ENCODE measurements at places on chromosomes 7 and 10.

GRCh38 chr7:121510858-121511482 is 114.9 kb upstream of the FAM3C start:
- no peak for DNase-seq

DNA sequence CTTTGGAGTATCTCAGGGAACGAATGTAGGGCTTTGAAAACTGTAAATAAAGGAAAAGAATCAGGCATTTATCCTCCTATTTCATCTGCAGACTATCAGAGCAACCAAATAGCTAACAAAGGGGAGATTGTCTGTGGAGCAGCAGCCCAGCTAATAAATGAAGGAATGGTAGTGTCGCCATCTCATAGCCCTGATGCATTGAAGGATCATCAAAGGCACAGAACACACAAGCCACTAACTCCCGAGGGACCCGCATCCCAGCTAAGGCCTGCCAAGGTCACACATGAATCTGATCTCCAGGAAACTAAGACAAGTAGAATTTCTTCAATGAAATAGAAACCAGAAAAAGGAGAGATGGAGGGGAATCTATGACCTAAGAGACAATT is 38.2 kb downstream of the CALML5 start:
- DNase-seq = no peak

DNA sequence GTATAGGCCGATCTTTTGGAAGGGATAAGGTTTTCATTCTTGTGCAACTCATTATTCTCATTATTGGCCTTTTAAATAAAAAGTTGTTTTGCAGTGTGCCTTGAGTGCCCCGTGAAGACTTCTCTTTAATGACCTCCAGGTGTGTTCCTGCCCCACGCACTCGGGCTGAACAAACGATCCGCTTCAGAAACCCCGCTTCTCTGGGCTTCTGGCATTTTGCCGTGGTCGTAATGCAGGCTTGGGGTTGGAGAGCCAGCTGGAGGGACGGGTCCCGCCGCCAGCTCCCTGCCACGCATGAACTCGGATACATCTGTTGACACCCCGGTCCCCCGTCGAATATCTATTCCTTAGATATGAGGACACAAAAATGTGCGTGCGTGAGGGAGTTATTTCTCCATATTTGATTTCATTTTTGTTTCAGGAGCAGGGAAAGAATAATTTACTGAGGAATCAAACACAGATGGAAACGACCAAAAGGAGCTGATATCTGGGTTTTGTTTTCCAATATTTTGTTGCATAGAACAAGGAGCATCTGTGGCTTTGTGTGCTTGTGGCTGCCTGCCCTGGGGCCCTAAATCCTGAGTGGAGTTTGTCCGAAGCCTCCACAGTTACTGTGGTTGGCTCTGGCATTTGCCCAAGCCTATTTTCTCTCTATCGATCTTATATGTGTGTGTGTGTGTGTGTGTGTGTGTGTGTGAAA is 17.0 kb upstream of the TTYH3 start:
- DNase-seq = no peak

DNA sequence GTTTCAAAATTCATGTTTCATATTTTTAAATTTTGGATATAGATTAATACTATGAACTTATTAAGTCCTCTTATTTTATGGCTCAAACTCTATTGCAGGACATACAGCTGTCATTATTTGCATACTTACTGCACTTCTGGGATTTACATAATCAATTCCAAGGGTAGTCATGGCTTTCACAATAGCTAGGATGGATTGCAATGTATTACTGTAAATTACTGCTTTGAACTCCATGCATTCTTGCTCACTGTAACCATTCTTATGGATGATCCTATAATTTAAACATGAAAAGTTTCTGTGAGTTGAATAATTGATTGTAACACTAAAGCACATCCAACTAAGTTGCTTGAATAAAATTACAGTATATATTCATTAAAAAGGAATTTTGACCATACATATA is 23.5 kb downstream of the GNAT3 start:
- DNase-seq = no peak

DNA sequence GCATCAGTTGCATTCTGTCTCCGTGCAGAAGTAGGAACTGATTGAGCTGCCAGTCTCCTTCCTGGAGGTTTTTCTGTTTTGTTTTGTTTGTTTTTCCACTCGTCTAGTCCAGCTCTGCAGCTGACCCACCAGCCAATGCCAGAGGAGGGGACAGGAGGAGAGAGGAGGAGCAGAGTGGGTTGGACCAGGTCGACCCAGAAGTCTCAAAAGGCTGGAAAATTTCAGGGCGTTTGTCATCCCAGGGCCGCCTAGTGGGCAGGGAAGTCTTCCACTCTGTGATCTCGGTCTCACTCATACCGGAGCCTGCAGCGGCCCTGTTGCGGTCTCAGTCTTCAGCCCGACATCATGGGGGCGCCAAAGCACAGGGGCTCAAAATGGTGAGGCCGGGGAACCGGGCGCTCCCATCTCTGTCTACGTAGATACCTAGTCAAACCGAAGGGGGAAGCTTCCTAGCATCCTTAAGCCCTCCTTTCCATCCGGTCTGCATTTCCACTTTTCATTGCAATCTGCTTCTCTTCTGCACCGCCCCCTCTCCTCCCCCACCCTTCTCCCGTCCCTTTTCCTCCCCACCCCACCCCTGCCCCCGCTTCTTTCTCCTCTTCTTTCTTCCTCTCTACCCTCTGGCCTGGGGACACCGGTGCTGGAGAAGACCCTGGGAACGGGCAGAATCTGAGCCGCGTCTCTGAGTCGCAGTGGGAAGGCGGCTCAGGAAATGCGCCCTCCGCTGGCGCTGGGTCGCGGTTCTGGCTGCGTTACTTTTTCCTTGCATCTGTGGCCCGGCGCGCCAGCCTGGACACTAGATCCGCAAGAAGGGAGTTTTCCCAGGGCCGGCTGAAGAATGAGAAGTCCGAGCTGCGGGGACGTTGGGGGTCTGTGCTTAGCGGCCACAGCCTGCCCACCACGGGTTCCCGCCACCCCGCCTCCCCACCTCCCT is 16.2 kb upstream of the PAX2 start:
- DNase-seq = peak; percentile 29

DNA sequence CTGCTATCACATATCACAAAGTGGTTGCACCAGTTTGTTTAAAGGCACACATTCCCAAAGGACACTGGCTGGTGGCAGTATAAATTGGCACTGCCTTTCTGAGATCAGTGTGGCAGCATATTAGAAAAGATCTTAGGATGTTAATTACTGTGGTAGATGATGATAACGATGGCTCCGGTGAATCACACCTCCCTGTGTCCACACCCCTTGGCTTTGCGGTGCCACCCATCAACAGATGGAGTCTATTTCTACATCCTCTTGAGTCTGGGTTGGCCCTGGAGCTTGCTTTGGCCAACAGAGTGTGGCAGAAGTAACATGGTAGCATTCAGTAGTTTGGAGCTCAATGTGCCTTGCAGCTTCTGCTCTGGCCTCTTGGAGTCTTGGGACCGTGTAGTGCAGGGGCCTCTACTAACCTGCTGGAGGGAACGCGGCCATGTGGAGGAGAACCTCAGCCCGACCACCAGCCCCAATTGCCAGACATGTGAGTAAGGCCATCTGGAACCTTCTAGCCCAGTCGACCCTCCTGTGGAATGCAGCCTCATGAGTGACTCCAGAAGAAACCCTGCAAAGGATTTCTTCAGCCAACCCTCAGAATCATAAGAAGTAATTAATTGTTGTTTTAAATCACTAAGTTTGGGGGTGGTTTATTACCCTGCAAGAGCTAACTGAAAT is 27.2 kb upstream of the PLEKHA1 start:
- DNase-seq = no peak

- DNase-seq = no peak
Observed at GRCh38 chr7:151871904-151872303, 5.0 kb downstream of the PRKAG2 start.

GRCh38 chr10:90047243-90047729 is 345.9 kb downstream of the KIF20B start:
- no peak for DNase-seq

DNA sequence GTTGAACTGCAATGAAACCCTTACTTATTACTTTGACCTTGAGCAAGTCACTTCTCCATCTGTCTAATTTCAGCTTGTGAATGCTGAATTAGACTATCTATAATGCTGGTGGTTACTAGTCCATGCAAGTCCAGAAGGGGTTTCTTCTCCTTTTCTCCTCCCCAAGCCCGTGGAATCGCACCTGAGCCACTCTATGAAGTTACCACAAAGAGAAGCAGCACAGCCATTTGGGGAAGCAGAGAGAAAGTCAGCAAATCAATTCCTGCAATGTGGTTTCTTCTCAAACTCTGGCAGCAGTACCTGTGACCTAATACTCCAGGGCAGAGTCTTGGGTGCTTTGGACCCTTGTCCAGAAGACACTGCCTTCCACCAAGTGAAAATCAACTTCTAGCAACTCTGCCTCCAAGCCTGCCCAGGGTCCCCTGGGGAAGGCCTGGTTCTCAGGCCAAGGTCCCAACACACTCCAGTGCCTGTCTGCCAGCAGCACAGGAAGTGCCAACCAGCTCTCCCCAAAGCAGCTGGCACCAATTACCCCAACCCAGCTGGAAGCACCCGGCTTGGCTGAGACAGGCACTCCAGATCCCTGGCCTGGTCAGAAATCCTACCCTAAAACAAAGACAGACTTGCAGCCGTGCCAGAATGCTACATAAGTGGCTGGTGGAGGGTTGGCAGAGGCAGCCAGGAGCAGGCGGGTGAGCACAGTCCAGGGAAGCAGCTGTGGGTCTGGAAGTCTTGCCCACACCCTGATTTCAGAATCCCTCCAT is 200.3 kb downstream of the LSM5 start:
- no peak for DNase-seq

GRCh38 chr7:1253681-1254181 is 21.1 kb downstream of the UNCX start:
- no peak for DNase-seq

- no peak for DNase-seq
Observed at GRCh38 chr7:146319629-146320028, 203.0 kb downstream of the CNTNAP2 start.

GRCh38 chr7:6200971-6201370 is 71.5 kb downstream of the CYTH3 start:
- no peak for DNase-seq

GRCh38 chr10:79299397-79300241 is 47.6 kb upstream of the PPIF start:
- DNase-seq = no peak

- no peak for DNase-seq
Observed at GRCh38 chr7:117157241-117158209, 165.3 kb downstream of the WNT2 start.

DNA sequence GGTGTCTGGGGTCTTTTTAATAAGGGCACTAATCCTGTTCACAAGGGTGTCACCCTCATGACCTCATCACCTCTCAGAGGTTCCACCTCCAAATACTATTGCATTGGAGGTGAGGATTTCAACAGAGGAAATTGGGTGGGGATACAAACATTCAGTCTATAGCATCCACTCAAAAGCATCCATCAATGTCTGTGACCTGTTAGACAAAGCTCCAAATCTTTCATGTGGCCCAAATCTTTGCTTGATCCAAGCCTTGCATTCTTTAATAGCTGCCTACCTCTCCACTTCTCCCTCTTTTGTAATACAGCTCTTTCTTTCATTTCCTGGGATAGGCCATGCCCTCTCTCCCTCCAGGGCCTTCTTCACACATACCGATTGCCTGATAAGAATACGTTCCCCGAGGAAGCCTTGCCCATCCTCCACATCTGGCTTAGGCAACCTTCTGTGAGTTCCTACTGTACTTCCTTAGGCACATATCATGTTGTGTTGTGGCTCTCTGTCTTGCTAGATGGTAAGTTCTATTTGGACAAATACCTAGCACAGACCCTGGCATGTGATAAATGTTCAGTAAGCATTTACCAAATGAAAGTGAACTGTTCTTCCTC is 66.1 kb downstream of the CREM start:
- DNase-seq = no peak

GRCh38 chr7:151793531-151793951 is 83.4 kb downstream of the PRKAG2 start:
- DNase-seq = no peak

- DNase-seq = no peak
Observed at GRCh38 chr7:89002981-89003956, 207.7 kb upstream of the TEX47 start.

DNA sequence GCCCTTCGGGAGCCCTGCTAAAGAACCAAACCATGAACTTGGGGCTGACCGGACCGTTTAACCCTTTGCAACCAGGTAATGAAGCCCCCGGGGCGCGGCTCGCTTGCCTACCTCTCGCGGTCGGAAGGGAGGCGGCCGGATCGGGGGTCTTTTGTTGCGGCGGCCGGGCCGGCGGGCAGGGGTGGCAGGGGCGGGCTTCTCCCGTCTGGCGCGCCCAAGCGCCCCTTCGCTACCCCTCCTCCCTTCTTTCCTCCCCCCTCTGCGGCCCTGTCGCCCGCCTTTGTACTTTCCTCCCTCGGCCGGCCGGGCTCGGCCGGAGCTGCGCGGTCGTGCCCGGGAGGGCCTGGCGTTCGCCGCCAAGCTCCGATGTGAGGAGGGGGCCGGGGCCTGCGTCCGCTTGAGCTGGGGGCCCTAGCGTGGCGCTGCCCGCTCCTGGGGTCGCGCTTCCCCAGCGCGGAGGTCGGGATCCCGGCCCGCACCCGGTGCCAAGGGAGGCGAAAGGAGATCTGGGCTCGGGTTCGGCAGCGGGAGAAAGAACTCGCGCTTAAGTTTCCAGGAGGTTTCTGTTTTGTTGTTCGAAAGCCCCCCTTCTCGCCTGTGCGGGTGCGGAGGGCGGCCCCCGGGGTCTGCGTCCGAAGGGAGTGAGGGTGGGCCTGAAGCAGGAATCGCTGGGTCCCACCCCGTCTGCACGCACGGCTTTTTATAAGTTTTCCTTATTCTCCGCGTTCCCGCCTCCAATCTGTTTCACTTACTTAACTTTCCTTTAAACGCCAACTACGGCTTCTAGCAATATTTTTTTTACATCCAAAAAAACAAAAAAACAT is 436.8 kb upstream of the GALNT17 start:
- no peak for DNase-seq

DNA sequence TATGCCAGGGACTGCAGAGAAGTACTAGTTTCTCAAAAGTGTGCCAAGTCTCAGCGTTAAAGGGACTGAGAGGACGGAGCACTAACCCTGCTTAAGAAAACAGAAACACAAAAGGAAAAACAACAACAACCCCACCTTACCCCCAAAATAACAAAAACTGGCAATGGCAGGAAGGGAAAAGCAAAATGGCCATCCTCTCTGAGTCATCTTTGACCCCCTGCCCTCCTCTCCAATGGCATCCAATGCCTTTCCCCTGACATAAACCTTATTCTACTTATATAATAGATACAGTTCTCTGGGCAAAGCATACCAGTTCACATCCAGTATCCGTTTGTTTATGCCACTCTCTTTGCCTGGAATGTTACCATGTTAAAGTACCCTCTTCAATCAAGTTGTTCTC is 1.6 kb downstream of the POLR1F start:
- no peak for DNase-seq

- DNase-seq = no peak
Observed at GRCh38 chr10:113957013-113957412, 86.7 kb upstream of the ADRB1 start.

- DNase-seq = no peak
Observed at GRCh38 chr10:46250898-46251856, 35.6 kb upstream of the ANTXRL start.

DNA sequence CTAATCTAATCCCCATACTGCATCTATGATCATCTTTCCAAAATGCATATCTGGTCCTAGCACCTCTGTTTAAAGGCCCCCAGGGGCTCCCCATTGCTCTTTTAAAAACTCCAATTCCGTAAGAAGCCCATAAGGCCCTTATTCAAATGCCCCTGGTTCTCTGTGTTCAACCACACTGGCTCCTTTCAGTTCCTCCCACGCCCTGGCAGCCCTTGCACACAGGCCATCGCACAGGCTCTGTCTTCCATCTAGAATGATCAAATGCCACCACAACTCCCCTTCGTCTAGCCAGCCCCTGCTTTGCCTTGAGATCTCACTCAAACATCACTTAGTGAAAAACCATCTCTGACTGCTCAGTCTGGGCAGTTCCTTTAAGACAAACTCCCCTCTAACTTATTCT is 112.9 kb upstream of the LYZL2 start:
- DNase-seq = peak; percentile 16

Data from stimulated activated CD4-positive, alpha-beta T cell treated with anti-CD3 and anti-CD28 coated beads, Interleukin-4, amount 100 ng/mL, for 24 hours (primary cell).